Stimulated activated CD4-positive, alpha-beta T cell treated with anti-CD3 and anti-CD28 coated beads, TNF-alpha, amount 100 ng/mL, for 1 hour (primary cell): ENCODE measurements at places on chromosomes 12 and 14.

GRCh38 chr12:100675432-100675831 is 101.9 kb downstream of the GAS2L3 start:
- DNase-seq = no peak

DNA sequence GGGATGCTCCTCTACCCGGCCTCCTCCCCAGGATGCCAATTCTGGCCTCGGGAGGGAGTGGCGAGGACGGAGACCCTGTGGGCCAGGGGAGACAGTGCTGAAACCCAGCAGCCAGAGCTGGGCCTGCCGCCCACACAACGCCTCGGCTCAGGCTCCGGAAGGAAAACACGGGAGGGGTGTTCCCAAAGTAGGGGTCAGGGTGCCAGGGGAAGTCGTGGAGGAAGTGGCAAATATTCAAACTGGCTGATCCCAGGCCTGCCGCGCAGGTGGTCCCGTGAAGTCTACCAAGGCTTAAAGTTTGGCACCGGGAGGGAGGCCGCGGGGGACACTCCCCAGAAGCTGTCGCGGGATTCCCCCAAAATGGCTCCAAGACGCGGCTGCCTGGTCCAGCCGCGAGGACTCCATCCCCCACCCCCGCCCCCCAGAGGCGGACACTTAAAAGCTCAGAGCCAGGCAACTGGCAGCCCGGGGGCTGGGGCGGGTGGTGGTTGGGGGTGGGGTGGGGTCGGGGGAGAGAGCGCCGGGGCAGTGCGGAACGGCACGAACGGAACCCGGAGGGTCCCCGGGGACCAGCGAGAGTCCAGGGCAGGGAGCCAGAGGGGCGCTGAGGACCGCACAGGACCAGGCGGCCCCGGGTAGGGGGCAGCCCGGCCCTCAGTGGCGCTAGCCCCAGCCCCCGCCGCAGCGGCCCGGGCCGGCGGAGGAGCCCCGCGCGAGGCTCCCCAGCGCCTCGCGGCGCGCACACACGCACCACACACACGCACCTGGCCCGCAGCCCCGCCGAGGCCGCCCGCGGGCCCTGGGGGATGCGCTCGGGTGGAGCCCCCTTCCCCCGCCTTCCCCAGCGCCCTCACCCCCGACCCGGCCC is 20.0 kb downstream of the BEGAIN start:
- DNase-seq = no peak

GRCh38 chr12:112936264-112936663 is 2.0 kb upstream of the OAS3 start:
- DNase-seq = no peak

- no peak for DNase-seq
These were observed 51.4 kb downstream of the SUSD6 start for GRCh38 chr14:69662636-69663299.

DNA sequence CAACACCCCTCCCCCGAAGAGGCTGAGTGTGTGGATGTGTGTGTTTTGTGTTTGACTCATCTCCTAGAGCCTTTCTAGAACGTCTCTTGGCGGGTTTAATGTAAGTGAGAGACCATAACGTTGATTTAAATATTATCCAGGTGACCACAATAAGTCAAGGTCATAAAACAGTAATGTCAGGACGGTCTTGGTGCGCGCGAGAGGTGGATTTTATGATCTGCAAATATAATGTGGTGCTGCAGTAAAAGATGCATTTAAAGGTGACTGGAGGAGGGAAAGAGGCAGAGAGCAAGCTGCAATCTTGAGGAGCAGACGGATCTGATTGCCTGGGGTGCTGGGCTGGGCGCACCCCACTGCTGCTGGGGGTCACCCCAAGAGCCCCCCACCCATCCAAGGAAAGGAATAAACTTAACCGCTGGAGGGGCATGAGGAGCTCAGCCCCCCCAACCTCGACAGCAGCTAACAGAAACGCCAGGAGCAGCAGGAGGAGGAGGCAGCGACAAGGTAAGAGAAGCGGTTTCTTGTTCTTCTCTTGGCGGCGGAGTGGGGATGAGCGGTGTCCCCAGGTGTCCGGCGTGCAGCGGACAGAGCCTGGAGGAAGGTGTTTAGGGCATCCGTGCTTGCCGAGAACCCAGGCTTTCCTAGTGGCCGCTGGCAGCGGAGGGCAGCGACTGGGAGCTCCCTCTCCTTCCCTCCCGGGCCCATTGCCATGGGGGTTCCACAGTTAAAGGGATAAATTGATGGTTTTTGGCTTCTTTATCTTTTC is 5.5 kb downstream of the HOXC10 start:
- no peak for DNase-seq

GRCh38 chr12:112997506-112997905 is 19.2 kb downstream of the OAS2 start:
- no peak for DNase-seq

DNA sequence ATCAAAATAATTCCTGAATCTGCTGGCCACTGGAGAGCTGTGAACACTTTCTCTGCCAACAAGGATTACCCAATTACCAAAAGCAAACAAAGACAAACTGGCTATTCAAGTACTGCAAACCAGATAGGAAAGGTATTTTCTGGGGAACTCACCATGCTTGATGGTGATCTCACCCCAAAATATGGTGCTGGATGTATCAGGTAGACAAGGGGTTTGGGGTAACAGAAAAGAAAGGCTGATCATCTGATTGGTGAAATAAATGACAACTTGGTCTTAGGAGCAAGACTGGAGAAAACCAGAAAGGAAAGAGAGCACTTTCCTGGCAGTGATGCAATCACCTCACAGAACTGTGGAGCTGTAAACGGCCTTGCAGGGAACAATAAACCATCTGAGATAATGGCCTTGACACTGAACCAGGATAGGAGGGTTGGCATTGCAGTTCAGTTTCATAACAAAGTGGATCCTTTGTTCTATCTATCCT is 31.0 kb upstream of the NPFF start:
- no peak for DNase-seq

DNA sequence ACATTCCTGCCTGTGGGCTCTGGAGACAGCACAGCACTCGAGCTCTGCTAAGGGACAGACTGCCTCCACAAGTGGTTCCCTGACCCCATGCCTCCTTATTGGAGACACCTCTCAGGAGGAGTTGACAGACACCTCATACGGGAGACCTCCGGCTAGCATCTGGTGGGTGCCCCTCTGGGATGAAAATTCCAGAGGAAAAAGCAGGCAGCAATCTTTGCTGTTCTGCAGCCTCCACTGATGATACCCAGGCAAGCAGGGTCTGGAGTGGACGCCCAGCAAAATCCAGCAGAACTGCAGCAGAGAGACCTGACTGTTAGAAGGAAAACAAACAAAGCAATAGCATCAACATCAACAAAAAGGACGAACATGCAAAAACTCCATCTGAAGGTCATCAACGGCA is 639.4 kb downstream of the SLC16A7 start:
- DNase-seq = no peak
